NCI-H146 (cell line): ENCODE measurements at places on chromosomes 7 and 10.
A peak's percentile ranks its signal among the peaks of the same experiment; 100 is the strongest.

GRCh38 chr10:128268015-128268722, 141.9 kb upstream of the MKI67 start:
- DNase-seq, result peak; percentile 7

GRCh38 chr7:66629222-66630062, 761 bp downstream of the KCTD7 start:
- DNase-seq, result peak; percentile 73

DNA sequence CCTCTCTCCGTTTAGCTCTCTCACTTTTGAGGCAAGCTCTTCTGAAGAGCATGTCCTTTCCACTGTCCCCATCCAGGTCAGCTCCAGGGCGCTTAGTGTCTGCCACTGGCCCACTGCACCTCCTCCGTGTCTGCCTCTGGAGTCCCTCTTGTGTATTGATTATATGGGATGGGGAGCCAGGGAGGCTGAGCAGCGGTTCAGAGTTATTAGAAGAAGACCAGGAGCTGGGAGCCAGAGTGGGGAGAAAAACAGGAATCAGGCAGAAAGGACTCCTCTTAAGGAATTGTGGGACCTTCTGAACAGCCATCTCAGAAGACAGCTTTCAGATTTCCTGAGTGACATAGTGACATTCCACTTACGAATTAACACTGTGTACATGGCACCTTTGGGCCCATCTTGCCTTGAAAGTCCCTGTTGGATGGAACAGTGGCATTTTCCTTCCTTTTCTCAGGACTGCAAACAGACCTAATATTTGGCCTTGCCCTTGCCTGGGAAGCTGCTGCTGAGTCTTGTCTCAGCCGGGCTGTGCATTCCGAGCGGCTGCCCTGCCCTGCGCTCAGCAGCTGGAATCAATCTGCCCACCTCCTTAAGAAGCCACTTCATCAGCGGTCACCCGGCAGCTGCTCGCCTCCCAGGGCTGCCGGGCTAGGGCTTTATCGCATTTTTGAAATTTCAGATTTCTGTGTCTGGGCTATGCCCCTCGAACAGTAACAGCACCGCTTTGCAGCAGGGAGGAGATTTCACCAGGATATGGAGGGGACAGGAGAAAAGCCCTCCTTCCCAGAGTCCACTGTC, 81.1 kb upstream of the PRKG1 start:
- DNase-seq, result no peak

- DNase-seq, result no peak
These were observed 39.1 kb downstream of the SUFU start for GRCh38 chr10:102542800-102543418.

GRCh38 chr10:49564461-49565009, 25.6 kb upstream of the ERCC6 start:
- DNase-seq, result no peak

GRCh38 chr7:111098011-111098925, 7.3 kb downstream of the LRRN3 start:
- peak; percentile 40 for DNase-seq

- DNase-seq, result no peak
These were observed 113.1 kb upstream of the RNF32 start for GRCh38 chr7:156527458-156527890.

GRCh38 chr7:11193131-11193867, 219.6 kb downstream of the PHF14 start:
- peak; percentile 73 for DNase-seq

DNA sequence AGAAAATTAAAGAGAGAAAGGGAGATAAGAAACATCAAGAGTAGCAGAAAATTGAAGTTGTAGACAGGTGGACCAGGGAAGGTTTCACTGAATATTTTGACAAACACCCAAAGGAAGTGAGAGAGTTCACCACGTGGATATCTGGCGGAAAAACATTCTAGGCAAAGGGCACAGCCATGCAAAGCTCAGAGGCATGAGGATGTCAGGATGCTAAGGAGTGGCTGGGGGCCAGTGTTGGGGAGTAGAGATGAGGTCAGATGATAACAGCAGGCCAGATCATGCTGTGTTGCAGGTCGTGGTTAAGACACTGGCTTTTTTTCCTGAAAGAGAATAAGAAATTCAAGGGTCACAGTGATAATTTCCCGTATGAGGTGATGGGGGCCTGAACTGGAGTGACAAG, 181.9 kb downstream of the DGKI start:
- no peak for DNase-seq

- DNase-seq, result no peak
These were observed 4.6 kb upstream of the INPP5A start for GRCh38 chr10:132532749-132533560.

DNA sequence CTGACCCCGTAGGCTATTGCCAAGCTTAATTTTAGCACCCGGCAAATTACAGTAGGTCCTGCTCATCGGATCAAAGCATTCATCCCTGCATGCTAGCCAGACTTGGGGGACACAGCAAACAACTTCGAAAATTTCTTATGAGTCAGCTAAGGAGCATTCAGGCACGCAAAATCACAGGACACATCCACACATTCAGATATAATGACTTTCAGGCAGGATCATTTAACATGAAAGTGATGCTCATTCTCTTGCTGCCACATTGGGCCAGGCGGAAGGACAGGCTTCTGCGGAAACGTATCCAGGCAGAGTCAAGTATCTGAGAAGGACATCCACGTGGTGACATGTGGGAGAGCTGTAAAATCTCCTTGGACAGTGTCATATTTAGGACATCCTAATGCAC, 474.0 kb upstream of the NRP1 start:
- no peak for DNase-seq

GRCh38 chr10:90111671-90112070, 410.3 kb downstream of the KIF20B start:
- DNase-seq, result no peak

DNA sequence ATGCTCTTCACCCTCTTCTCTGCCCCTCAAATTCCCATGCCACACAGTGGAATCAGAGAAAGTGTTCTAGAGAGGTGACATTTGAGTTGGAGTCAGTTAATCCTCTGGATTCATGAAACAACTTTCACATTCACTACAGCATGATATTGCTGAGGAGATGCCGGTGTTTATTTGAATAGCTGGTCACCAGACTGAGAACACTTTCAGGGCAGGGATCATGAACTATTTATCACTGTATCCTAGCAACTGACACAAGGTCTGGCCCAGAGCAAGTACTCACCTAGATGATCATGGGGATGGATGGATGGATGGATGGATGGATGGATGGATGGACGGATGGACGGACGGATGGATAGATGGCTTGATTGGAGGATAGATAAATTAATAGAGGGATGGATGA, 116.7 kb upstream of the ZMIZ1 start:
- no peak for DNase-seq

GRCh38 chr7:28477041-28477442, 64.7 kb downstream of the CREB5 start:
- DNase-seq, result no peak

DNA sequence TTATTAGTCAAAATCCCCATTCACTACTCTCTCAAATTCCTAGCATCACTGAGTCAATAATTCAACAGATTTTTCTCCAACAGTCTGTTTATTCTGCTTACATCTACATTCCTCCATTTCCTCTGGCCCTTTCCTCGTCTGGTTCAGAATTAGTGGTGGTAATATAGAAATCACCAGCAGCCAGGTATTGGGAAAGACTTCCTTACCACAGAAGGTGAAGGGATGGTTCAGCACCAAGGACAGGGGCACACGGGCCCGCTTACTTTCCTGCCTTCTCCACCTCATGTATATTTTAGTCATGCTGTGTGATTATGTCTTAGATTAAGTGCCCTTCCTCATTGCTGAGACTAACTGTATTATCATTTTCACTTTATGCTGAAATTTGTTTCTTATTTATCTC, 70.4 kb upstream of the APBB1IP start:
- no peak for DNase-seq

GRCh38 chr7:128777156-128778123, 1.8 kb upstream of the OPN1SW start:
- DNase-seq, result no peak

DNA sequence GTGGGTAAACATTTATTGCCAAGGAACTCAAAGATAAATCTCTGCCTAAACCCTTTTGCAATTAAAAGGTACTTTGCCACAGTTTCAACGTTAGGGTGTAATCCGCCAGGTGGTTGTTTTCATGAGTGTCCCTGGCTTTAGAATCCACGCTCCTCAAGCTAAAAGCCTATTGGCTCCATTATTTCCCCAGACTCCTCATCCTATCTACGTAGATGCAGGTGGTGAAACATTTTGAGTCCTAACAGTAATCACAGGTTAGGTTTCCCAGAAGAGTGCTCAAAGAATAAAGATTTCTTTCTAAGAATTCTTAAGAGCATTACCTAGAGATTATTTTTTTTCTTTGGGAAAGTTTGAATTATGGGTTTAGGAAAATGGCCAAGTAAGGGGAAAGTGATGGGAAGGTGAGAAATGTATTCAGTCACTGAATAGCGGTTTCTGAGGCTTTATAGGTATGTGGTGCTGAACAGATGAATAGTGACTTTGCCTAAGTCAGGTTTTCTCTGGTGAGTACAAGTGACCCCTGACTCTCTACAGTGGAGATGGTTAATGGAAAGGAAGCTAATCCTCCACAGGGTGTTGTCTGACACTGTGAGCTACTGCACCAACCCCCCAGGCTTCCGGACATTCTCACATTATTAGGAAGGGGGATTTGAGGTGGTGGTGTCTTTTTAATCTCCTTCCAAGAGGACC, 60.2 kb downstream of the NRP1 start:
- DNase-seq, result no peak
